ENCODE measurements at places on chromosomes 1 and 21.

GRCh38 chr1:113677250-113678158 lies 81.8 kb downstream of the PHTF1 start:
- no peak for DNase-seq

DNA sequence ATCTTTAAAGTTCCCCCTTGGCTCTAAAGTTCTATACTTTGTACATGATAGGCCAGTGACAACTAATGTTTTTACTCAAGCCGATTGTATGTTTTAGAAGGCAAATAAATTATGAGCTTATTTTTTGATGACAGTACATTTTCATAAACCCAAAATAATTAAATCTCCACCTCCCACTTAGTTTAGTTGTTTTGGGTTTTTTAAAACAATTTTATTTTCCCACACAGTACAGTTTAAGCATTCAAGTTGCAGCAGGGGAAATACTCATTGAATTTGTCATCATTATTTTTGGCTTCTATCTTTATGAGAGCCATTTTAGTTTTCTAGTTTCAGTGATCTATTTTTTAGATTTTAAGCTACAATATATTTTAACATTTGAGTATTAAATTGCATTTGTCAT lies 93.6 kb downstream of the OLFML2B start:
- no peak for DNase-seq

- no peak for DNase-seq
Observed at GRCh38 chr1:7319196-7319595, 451.9 kb upstream of the VAMP3 start.

GRCh38 chr1:25906644-25907300 lies 553 bp upstream of the STMN1 start:
- no peak for DNase-seq

DNA sequence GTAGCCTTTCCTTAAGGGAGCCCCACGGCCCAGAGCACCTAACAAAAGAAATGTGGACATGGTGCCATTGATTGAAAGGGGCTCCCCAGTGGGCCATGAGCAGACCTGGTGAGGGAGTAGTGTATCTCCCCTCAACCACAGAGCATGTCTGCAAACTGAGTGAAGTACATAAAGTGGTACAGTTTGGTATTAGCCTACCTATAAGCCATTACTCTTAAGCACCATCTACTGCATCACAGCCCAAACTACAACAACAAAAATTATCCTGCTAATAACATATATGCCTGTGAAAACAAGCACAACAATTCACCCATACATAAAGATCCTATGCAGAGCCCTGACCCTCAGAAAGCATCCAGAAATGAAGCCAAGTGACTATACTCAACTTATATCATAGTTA lies 407.8 kb downstream of the PTPRC start:
- no peak for DNase-seq

DNA sequence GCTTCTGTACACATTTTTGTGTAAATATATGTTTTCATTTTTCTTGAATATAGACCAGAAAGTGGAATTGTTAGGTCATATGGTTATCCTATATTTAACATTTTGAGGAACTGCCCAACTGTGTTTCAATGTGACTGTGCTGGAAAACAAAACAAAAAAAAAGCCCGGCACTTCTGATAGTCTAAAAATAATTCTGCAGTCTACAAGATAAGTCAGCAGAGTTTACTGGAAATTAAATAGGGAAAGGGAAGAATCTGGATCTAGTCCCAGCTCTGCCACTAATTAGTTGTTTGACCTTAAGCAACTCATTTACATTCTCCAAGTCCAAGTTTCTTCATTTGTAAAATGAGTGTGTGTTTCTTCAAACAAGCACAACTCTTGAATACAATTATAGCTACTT lies 869.1 kb upstream of the B3GALT2 start:
- no peak for DNase-seq

DNA sequence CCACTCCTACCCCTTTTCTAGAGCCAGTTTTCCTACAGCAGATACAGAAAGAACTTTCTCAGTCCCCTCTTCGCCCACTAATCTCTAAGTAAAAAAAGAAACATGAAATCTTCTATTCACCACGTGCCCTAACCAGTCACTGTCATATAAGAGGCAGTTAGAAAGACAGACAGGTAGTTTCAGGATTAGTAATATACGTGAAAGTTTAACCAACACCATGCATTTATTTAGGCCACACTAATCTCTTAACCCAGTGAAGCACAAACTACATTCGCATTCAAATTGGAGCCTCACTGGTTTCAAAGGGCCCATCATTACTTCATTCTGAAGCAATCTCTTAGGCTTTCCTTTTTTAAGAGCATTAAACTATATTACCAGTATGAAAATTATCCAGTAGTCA lies 10.1 kb downstream of the GPATCH2 start:
- no peak for DNase-seq

GRCh38 chr1:155013632-155014031 lies 11.0 kb downstream of the ZBTB7B start:
- DNase-seq: no peak

Data from activated naive CD8-positive, alpha-beta T cell treated with anti-CD3 and anti-CD28 coated beads, Interleukin-2, amount 50 U/mL, for 24 hours (primary cell).